ENCODE measurements at places on chromosomes 11 and 22.

DNA sequence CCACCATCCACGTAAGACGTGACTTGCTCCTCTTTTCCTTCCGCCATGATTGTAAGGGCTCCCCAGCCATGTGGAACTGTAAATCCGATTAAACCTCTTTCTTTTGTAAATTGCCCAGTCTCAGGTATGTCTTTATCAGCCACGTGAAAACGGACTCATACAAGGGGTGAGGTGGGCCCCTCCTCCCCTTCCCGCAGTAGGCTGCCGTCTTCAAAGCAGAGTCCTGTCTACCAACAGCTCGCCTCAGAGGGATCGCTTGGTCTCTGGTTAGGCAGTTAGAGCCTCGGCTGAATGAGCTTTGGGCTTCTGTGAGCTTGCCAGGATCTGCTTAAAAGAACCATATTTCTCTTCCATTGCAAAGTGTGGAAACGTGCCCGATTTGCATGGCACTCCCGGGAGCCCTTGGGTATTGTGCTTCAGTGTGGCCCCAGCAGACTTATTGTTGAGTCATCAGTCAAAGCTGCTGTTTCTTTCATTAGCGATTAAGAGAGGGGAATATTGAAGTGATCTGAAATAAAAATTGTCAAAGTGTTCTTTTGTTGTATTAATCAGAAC lies 338.3 kb downstream of the TBC1D22A start:
- no peak for DNase-seq

GRCh38 chr22:49756676-49757075 lies 71.0 kb downstream of the BRD1 start:
- DNase-seq: no peak

GRCh38 chr11:57231539-57232253 lies 5.4 kb downstream of the APLNR start:
- DNase-seq: no peak

GRCh38 chr11:34169686-34170085 lies 64.3 kb downstream of the NAT10 start:
- DNase-seq: no peak

DNA sequence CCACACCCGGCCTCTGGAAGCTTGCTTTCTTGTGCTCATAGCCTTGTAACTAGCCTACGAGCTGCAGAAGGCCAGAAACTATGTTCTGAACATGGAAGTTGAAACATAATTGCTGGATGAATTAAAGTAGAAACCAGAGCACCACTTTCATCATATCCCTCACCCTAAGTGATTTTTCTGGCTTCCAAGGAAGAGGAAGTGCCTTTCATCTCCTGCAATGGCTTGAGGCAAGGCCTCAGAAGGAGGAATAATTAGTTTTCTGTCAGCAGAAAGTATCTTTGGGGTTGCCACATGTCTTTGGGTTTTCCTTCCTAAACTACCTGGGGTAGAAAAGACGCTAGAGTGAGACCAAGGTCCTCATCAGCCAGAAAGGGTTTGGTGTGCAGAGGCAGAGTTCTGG lies 14.5 kb downstream of the RPL27A start:
- DNase-seq: no peak

DNA sequence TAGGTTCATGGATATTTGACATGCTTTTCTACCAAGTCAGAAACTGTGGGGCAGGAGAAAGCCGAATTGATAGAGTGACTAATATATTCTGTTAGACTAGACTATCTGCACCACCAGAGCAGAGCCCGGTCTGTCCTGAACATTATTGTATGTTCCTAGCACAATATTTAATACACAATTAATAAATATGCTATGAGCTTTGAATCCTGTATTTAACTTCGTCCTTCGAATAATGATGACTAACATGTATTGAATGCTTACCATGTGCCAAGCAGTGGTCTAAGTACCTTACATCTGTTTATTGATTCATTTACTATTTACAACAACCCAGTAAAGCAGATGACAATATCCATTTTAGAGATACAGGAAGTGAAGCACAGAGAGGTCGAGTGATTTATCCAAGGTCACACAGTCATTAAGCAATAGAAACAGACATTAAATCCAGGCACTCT lies 44.8 kb upstream of the ANO3 start:
- DNase-seq: no peak

- peak; percentile 43 for DNase-seq
These were observed 1236.4 kb downstream of the FAM181B start for GRCh38 chr11:81497202-81497804.

GRCh38 chr11:19055016-19055415 lies 5.5 kb downstream of the MRGPRX2 start:
- no peak for DNase-seq

GRCh38 chr11:81104051-81104450 lies 1629.6 kb downstream of the FAM181B start:
- no peak for DNase-seq

GRCh38 chr11:74866557-74866956 lies 82.3 kb downstream of the XRRA1 start:
- DNase-seq: no peak

DNA sequence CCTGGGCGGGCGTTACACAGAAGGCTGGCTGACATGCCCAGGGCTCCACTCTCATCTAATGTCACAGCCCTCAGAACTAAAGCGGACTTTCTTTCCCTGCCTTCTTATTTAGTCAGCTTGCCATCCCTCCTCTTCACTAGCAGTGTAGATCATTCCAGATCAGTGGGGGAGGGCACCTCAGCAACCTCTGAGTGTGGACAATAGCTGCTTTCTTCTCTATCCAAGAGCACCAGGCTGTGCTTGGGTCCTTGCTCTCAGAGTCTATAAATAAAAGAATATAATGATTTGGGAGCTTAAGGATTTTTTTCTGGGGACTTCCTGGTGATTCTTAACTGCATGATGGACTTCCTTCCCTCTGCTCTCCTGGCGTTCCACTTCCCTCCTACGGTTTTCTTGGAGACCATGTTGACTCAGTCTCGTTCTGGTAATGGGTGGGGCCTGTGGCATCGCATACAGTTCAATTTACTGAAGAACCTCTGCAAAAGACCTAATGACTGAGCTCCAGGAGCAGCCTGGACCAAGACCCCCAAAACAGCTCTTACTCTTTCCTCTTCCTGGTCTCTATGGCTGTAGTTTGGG lies 2.9 kb upstream of the HMBS start:
- DNase-seq: peak; percentile 72

DNA sequence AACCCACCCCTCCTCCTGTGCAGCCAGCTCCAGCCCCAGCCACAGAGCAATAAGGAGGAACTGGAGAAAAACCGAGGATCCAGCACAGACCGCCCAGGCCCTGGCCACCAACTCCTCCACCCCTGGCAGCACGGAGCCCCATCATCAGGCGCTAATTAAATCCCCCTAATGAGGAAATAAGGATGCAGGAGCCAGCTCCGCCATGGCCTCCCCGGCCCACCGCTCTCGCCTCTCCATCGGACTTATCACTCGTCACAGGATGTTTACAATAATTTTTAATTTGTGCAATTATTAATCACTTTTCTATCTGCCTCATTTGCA lies 42.6 kb downstream of the BUD13 start:
- no peak for DNase-seq

DNA sequence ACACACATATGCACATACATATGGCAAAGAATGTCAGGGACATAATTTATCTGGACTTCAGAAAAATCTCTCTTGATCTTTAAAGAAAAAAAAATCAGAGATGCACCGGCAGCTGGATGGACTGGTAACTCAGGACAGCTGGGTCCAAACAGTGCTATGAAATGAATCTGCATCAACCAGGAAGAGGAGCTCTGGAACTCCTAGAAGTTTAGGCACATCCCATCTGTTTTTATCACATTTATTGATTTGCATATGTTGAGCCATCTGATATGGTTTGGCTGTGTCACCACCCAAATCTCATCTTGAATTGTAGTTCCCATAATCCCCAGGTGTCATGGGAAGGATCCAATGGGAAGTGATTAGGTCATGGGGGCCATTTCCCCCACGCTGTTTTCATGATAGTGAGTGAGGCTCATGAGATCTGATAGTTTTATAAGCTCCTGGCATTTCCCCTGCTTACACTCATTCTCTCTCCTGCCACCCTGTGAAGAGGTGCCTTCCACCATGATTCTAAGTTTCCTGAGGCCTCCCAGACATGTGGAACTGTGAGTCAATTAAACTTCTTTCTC lies 87.7 kb upstream of the AKIP1 start:
- DNase-seq: no peak

GRCh38 chr22:46064966-46065666 lies 85.2 kb upstream of the PPARA start:
- no peak for DNase-seq

DNA sequence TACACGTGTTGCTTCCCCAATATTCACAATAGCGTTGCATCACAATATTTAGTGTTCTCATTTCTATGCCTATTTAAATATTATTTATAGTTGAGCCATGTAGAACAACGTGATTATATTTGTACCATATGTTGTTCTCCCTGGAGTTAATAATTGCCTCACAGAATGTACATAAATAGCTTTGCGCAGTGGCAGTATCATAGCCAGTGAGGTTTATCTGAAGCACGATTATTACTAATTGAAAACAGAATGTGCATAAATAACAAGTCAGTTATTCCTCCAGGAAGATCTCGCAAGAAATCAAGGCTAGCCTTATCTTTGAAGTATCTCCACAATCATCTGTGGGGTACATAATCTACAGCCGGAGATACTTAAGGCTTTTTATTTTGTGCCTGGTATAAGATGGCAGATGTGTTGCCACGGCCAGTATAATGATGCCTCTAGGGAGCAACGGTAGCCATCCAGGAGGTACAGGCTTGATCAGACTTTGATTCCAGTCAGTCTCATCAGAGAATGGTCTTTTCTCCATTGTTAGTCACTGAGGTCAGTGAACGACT lies 197.5 kb downstream of the MSANTD4 start:
- DNase-seq: no peak

DNA sequence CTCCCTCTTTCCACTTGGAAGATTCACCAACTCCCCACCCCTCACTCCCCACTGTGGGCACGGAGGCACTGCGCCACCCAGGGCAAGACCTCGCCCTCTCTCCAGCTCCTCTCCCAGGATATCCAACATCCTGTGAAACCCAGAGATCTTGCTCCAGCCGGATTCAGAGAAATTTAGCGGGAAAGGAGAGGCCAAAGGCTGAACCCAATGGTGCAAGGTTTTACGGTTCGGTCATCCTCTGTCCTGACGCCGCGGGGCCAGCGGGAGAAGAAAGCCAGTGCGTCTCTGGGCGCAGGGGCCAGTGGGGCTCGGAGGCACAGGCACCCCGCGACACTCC lies 397 bp upstream of the CD44 start:
- no peak for DNase-seq

GRCh38 chr22:49418943-49419342 lies 408.7 kb downstream of the BRD1 start:
- no peak for DNase-seq

GRCh38 chr11:535210-535518 lies 212 bp downstream of the HRAS start:
- no peak for DNase-seq

- DNase-seq: no peak
These were observed 6.8 kb downstream of the NADSYN1 start for GRCh38 chr11:71459767-71460320.

DNA sequence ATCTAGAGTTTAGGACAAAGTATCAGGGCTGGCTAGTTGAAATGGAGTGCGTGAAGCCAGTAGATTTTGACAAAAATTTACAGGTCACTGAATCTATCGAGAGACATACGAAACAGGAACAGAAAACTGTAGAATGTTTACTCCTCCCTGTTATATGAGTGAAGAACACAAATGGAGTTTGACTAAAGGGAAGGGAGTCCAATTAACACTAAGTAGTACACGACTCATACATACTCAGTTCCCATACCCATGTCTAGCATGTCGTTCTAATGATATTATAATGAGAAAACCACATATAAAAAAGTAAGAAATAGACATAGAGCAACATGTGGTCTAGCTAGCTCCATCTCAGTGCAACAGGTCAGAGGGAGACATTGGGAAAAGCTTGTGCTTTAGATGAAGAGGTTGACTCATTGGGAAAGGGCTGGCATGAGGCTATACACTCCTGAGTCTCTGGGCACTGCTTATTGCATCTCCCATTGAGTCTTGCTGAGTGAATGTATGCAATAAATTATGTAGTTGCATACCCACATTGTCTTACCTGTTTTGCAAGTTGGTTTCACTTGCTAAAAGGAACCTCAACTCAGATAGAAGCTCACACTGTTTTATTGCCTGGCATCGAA lies 43.5 kb downstream of the CD44 start:
- DNase-seq: no peak

DNA sequence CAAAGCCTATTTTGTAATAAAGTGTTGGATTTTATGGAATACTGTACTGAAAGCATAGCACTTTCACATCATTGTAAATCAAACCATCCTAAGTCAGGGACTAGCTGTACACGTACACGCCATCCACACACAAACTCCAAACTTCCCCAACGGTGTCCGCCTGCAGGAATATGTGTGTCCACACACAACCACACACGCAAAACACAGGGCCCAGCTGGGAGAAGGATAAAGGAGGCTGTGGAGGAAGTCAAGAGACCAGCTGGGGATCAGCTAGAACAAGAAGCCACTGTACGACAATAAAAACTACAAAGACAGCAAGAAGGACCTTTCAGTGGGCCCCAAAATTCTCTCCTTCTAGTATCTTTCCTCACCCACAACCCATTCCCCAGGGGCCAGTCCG lies 1.6 kb downstream of the TRIM29 start:
- no peak for DNase-seq

DNA sequence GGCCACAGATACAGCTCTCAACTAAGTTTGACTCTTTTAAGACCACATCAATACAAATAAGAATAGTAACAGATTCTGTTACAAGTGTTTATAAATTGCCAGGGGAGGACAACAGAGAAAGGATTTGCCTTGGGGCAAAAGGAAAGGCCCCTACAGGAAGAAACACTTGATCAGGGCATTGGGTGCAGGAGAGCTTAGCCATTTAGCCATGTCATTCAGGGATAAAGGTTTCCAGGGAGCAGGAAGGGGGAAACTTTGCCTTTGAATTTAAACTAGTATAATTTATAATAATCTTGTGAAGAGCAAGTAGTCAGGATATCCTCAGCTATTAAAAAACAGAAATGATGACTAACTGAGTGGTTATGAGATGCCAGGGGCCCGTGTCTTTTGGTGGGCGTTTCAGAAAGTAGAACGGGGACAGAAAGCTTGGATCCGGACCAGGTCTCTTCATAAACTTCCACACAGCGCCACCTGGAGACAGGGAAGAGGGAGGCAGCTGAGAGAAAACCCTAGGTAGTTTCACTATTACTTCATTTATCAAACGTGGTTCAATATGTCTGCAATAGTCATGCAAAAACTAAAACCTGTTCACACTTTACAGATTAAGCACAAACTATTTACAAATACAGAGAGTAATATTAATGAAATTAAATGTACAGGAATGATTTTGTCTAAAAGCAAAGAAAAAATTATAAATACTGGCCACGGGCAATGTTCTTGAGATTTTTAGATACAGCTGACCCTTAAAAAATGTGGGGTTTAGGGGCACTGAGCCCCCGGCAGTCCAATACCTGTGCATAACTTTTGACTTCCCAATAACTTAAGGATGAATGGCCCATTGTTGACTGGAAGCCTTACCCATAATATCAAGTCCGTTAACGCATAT lies 11.0 kb upstream of the SLC5A4 start:
- peak; percentile 67 for DNase-seq

GRCh38 chr11:1052133-1053011 lies 15.9 kb upstream of the MUC6 start:
- no peak for DNase-seq

Measured in midbrain (tissue), 1 donor.